Stimulated activated naive CD8-positive, alpha-beta T cell treated with anti-CD3 and anti-CD28 coated beads, Interleukin-15, Interleukin-2, amounts not matched to agents 100 U/mL and 50 U/mL, for 24 hours (primary cell): ENCODE measurements at places on chromosomes 7 and 10.

GRCh38 chr10:48924988-48925387, 14.7 kb downstream of the LRRC18 start:
- DNase-seq = no peak

DNA sequence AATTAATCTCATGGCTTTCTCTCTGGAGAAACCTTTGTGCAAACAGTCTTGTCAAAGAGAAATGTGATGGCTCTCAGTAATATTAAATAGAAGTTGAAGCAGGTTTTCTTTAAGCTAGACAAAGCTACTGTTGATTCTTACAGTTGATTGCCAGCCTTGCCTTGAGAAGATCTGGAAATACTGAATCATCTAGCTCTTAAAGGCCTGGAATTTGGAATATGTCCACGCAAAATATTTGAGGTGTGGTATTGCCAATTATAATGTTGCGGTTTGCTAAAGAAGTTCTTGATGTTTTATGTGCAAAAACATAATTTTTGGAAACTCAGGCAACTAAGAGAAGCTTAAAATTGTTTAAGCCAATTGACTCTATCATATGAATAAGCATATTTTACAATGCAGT, 371.9 kb downstream of the PHF14 start:
- DNase-seq = no peak

GRCh38 chr10:7585228-7585627, 81.5 kb downstream of the ITIH5 start:
- no peak for DNase-seq

- no peak for DNase-seq
These were observed 1040.2 kb upstream of the SORCS1 start for GRCh38 chr10:108204528-108205305.

- DNase-seq = no peak
These were observed 92.4 kb upstream of the TMEM72 start for GRCh38 chr10:44818701-44819127.

DNA sequence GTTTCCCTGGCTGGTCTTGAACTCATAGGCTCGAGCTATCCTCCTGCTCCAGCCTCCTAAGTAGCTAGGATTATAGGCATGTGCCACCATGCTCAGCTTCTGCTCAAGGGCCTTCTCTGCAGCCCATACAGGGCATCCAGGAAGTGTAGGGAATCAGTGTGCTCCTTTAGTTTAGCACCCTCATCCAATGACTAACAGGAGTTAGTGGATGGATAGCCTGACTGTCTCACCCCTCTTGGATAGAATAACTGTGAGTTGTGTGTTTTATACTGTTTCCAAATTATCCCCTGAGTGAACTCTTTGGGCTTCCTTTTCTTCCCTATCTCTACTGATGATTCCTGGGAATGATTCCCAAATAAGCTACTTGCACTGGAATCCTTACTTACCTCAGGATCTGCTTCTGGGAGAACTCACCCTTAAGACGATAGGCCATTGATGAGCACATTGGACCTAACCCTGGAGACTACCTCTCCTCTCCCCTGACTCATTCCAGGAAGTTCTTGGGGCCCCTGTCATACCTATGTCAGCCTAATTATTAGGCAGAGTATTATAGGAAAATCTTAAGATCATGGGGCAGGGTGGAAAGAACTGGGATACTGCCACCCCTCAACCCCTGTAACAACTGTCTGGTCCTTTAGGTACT, 18.5 kb downstream of the STRIP2 start:
- DNase-seq = no peak

DNA sequence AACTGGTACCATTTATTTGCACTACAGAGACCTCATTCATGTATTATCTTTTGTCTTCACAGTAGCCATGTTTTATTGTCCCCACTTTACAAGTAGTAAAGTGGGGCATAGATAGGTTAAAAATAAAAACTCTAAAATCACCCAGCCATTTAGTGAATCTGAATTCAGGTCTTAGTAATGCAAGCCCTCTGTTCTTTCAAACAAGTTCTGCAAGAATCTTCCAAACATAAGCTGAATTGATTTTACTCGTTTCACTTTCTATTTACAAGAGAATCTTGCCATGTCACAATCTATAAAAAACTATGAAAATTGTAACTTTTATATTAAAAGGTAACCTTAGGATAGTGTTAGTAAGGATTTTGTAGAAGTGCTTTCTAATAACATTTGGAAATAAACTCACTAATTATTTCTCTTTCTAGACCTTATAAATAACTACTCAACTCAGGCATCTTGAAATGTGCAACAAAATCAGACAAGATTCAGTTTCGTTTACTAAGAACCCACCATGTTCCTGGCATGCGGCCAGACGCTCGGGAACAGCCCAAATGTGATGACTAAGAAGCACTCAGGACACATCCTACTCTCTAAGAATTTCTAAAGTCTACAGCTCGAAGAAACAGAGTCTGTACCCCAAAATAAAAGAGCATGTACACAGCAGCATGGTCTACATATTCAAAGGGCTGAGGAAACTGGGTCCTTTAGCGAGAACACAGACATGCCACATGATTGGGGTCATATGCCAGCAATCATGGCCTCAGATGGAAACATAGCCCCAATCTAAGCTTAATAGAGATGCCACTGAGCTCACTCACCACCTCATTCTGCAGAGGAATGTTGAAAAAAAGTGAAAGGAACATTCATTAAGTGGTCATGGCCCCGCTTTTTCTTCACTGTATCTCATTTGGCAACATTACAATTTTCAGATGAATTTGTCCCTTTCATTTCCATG, 167.6 kb downstream of the AMPH start:
- DNase-seq = peak; percentile 81

DNA sequence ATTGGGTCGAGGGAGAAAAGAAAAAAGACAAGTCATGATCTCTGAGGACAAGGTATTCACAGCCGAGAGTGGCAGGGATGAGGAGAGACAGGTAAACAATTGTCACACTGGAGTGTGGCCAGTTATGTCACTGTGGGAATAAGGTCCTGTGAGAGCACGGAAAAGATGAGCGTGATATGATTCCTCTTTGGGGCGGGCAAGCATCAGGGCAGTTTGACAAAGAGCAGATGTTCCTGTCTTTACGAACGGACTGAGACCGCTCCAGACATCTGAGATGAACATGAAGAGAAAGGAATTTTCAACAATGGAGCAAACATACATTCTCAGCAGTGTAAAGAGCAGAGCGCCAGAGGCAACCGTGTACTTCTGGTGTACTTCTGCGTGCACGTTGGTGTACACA, 278.1 kb downstream of the DPP6 start:
- no peak for DNase-seq

DNA sequence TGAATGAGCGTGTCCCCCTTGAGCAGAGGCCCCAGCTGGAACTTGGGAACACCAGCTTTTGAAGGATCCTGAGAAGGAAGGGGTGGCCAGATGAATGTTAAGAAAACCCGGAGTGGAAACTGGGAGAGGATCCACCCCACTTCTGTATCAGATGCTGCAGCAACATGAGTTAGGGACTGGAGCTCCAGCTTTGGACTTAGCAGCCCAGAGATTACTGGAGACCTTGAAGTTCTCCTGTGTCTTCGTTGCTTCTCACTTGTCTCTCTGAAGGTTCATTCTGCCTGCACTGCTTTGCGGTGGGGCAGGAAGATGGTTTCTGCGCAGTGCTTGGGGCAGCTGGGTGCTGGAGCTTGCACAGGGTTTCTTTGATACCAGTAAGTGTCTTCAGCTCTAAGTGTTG, 9.3 kb downstream of the TMEM248 start:
- no peak for DNase-seq

DNA sequence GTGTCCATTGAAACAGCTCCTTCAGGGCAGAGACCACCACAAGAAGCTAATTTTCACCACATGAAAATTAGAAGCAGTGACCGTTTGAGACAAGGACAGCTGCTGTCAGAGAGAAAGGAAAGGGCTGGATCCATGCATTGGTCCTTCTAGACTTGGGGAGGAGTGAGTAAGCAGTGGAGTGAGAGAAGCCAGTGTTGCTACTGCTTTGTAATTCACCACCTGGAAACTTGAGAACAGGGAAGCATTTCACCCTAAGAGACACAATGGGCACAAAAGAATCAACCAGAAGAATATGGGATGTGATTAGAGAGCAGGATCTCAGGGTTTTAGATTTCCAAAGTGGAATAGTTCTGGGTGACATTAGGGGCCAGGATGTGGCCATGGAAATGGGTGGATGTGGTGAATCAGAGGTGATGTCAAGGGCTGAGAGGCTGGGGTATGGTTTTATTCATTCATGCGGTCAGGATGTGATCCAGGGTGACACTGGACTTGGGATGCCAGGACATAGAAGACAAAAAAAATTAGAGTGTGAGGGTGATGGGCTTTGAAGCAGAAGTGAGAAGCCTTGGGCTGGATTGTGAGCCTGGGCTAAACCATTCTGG, 61.6 kb downstream of the DENND11 start:
- no peak for DNase-seq

DNA sequence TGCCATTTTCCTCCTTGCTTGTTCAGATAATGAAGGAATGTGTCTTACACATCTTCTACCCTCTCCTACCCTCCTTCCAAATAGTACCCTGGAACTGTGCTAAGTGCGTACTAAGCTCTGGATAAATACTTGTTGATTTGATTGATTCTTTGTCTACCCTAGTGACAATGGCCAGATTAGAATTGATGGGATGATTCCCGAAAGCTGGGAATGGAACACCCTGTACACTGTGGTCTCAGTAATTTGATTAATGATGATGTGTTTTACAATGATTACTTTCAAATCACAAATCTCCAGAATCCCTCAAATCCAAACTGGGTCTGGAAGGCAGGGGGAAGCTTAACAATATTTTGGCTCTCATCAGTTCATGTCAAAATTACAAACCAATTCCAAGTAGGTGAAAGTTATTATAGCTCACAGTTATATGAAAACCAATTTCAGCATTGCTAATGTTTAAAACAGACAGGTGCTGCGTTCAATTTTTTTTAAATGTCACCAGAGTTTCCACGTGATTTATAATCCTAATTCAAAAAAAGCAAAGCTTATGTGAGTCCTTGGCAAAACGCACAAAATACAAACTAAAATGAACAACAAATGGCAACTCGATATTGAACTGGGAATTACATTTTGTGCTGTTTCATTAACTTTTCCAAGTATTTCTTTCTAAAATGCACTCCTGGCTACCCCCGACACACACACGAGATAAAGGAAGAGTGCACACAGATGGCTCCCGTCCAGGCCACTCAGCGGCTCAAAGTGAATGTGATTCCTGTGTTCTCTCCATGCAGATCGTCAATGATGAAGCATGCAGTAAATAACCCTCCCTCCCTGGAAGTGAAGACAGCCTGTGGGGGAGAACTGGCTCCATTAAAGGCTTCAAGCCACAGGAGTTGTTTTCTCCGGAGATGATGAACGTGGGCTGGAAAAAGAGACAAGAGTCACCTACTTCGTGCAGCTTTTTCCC, 21.7 kb upstream of the ADRB1 start:
- DNase-seq = no peak

- DNase-seq = no peak
These were observed 94.5 kb downstream of the ITGA8 start for GRCh38 chr10:15625261-15625660.

GRCh38 chr10:118163217-118163616, 116.5 kb upstream of the RAB11FIP2 start:
- no peak for DNase-seq

GRCh38 chr7:107048783-107049418, 4.4 kb downstream of the PRKAR2B start:
- no peak for DNase-seq

DNA sequence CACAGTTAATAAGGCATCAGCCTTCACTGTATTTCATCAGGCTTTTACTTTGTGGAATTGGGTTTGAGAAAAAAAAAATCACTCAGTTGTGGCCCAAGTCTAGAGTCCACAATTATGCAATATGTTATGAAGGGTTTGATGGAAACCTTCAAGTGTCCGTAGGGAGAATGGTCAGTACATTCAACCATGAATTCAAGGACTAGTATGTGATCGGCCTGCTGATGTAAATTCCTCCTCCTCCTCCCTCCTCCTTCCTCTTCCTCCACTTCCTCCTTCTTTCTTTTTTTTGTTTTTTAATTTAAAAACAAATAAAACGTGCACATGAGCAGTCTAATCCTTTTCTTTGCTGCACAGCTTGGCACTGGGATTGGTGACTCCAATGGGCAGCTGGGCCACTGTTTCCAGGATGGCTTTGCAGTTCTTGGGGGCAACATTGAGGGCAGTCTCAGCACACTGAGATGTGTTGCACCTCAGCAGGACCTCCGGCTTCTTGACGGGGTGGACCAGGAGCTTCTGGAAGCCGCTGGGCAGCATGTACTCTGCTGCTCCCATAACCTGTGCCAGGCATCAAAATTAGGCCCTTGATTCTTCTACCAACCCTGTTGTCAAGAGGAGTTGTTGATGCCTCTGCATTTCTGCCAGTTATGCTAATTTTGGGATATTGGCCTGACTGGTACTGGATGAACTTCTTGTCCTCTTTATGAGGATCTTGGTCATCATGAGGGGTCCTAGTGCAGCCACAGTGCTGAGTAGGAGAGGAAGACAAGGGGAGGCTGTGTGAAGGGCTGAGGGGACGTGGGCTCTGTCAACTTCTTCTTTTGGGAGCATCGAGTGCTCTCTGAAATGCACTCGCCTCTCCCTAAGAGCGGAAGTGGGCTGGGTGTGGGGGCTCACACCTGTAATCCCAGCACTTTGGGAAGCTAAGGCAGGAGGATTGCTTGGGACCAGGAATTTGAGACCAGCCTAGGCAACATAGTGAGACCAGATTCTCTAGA, 9.3 kb upstream of the IL2RA start:
- no peak for DNase-seq

GRCh38 chr7:47071866-47072265, 510.0 kb downstream of the TNS3 start:
- DNase-seq = no peak

- DNase-seq = no peak
These were observed 51.8 kb downstream of the CUX1 start for GRCh38 chr7:101869026-101869900.

DNA sequence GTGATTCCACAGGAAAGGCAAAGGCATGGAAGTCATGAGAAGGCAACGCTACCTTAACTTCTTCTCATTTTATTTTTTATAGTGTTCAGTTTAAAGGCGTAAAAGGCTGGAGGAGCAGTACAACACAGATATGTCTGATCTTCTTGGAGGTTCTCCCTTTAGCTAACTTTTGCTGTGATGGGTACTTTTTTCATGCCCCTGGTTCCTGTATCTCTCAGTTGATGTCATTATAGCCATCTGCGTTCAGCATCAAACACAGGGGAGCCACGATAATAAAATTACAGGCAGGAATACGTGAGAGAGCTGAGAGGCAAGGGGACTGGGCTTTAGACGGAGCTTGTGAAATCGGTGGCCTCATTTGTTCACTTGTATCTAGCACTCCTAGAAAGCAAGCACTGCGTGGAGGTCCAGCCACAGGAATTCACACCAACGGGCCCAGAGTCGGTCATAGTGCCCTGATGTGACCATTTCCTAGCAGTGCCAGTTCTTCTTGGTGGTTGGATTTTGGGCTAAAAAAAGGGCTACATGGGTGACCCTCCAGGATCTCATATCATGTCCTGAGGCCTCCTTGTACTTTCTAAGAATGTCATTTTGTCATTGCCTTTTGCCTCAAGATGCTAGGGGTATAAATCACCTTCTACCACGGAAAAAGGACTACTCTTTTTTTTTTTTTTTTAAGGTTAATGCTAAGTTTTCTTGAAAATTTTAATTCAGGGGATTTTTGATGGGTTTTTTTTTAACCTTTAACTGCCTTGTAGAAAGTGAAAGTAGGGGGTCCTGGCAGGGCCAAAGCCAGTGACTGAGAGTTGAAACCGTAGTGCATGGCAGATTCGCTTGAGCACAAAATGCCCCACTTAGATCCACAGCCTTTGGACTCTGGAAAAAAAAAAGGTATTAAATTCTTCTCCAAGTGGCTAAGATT, 191.5 kb downstream of the CELF2 start:
- peak; percentile 51 for DNase-seq
